CD4-positive, alpha-beta T cell treated with Interleukin-6 at 100 ng/mL for 8 hours (primary cell): ENCODE measurements at places on chromosomes 12 and 14.

- no peak for DNase-seq
These were observed 90.8 kb downstream of the LGMN start for GRCh38 chr14:92657457-92658142.

GRCh38 chr14:105974902-105975301, 448.5 kb downstream of the TMEM121 start:
- DNase-seq, result peak; percentile 48

DNA sequence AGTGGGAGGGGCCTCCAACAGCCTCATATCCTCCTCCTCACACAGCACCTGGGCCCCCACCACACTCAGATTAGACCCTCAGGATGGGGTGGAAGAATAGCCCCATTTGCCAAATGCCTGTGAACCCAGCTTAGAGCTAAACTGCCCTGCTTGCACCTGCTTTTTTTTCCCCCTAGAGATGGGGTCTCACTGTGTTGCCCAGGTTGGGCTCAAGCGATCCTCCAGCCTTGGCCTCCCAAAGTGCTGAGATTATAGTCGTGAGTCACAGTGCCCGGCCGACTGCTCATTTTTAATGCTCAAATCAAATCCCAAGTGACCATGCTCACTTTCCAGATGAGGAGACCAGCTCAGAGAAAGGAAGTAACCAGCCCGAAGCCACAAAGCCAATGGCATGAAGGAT, 27.1 kb downstream of the TESC start:
- DNase-seq, result no peak

DNA sequence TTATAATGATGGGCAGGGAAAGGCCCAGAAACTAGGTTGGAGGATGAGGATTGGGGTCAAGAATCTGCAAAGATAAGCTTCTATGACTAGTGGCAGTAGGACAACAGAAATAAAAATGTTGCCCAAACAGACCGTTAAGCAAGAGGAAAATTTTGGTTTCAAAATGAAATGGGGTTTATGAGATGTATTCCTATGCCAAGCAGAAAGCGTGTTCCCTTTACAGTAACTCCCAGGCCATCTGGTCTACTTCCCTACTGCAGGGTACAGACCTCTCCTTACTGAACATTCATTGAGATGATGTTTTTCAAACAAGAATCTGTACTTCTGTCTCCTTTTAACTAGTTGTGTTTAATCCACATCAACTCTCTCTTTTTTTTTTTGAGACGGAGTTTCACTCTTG, 20.4 kb upstream of the TMEM229B start:
- no peak for DNase-seq

DNA sequence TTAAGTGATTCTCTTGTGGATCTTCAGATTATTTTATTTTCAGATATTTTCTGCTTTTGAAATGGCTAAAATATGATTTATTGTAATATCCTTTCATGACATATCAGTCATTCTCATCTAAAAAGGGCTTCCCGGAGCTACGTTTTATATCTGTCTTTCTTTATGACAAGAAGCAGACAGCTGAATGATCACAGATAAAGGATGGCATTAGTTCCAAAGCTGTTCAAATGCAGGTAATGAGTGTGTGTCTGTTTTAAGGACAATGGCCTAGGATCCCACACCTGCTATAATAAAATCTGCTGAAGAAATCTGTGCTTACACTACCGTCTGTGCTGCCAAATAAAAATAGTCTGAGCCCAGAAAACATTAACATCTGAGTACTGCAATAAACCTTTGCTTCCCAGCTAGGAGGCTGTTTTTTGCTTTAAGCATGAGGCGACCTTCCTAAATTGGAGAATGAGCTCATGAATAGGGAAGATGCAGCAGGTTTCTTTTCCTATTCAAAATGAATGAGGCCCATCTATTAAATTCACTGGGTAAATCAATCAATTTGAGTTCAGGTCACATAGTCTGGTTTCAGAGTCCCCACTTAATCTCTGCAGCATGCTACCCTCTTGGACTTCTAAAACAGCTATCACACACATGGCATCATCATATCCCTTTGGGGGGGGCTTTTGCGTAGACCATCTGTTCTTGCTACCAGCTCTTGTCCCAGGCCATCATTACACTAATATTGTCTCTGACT, 498.5 kb downstream of the NELL2 start:
- DNase-seq, result no peak

DNA sequence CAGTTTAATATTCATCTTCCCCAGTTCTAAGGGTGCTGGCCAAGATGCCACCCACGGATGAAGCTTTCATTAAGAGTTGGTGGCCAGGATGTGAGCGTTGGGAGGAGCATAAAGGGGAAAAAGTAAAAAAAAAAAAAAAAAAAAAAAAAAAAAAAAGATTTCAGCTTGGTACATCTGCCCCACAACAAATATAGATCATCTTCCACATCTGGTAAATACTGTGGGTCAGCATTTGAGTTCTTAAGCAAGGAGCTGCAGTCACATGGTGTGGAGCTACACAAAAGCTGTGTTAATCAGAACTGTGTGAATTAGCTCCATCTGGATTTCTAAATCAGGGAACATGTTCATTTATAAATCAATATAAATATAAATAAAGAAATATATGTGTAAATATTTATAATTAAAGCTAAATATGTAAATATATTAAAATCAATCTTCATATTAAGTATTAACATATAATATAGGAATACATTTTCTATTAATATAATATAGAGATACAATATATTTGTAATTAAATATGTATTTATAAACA, 262.3 kb downstream of the NUAK1 start:
- no peak for DNase-seq

DNA sequence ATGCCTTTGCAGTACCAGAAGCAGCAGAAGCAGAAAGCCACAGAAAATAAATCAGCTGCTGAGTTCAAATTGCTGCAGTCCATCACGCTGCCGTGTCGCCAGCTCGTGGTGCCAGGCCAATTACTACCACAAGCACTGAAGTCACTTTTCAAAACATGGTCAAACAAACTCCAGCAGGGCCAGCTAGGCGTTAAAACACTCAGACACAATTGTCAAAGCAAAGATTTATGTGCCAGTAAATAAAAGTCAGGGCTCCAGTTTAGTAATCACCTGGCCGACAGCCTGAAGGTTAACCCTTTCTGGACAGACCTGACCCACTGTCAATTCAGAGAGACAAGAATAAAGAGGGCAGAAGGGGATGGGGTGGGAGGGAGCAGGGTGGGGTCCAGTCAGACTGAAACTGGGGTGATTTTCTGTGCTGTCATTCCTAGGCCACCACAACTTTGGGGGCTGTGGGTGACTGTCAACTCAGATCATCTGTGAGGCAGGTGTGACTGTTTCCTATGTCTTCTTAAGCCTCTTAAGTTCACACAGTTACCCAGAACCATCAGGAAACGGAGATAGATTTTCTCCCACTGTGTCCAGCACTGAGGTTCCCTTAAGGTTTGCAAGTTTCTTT, 109.8 kb upstream of the FUT8 start:
- no peak for DNase-seq

- DNase-seq, result no peak
These were observed 4.5 kb downstream of the KRT8 start for GRCh38 chr12:52900166-52900895.

- DNase-seq, result no peak
These were observed 15.0 kb downstream of the COQ5 start for GRCh38 chr12:120514002-120514401.

- no peak for DNase-seq
These were observed at the start of gene GRIN2B for GRCh38 chr12:13981296-13981962. Gene GRIN2B (minus strand): TSS chr12:13981602. CDS start chr12:13866208, 115,394 bp downstream.

GRCh38 chr12:58487678-58488161, 432.6 kb downstream of the LRIG3 start:
- no peak for DNase-seq

GRCh38 chr12:111412007-111412829, 6.5 kb downstream of the SH2B3 start:
- DNase-seq, result no peak

GRCh38 chr12:76455582-76456345, 103.8 kb downstream of the OSBPL8 start:
- peak; percentile 55 for DNase-seq

GRCh38 chr14:56659964-56660551, 80.5 kb downstream of the TMEM260 start:
- DNase-seq, result no peak

- DNase-seq, result no peak
These were observed 4.1 kb downstream of the PLXNC1 start for GRCh38 chr12:94152292-94153078.

DNA sequence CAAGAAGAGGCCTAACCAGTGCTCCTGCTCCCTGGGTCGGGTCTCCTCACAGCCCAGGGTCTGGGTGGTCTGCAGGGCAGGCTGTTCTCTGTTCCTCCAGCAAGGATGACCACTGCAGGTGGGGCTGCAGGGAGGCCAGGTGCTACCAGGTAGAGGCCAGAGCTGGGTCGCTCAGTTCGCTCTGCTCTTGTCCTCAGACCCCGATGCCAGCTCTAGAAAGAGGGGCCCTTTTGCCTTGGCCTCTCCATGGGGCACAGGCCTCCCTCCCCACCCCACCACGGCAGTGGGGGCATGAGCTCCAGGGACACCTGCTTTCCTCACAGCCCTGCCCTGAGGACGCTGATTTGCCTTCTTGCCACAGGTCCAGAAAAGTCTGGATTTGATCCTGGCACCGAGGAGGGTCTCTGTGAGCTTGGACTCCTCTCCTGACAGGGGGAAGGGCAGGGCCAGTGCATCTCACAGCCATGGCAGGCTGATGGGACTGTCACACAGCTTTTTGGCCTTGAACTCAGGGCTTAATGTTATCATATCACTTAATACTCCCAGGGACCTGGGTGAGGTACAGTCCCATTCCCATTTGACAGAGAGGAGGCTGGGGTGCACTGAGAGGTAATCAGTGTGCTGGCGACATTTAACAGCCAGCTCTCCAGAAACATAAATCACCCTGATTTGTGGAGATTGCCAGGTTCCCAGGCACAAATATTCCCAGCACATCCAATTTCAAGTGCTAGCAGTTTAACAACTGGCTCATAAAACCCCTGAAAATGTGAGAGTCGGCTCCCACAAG, 273.0 kb upstream of the SFSWAP start:
- DNase-seq, result no peak

- DNase-seq, result no peak
These were observed 14.8 kb downstream of the GRIP1 start for GRCh38 chr12:66664076-66664475.

GRCh38 chr12:28459481-28459880, 269.2 kb downstream of the CCDC91 start:
- no peak for DNase-seq

GRCh38 chr12:79162147-79162772, 297.7 kb downstream of the SYT1 start:
- no peak for DNase-seq

- DNase-seq, result no peak
These were observed 9.4 kb downstream of the KRT80 start for GRCh38 chr12:52182384-52182783.

DNA sequence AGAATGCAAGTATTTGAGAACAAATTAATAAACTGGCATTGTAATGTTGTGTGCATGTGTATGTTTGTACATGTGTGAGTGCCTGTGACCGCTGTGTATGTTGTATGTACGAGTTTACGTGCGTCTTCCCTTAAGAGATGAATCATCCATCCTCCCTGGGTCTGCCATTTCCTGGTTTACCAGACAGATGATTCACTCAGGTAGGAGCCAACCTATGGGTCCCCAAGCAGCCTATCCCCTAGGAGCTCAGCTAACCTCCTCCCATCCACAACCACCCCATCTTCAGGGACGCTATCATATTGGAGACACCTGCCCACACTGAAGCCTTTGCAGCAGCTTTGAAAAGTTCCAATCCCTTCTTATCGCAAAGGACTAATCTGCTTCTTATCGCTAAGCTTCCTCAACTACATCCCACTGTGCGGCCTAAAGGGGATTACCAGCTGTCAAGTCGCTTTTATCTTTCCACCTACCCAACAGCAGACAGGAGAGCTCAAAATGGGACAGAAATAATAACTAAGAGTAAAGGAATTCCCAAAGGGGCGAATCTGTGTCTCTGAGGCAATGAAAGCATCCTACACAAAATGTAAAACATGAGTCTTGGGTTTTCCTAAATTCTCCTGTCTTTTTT, 81.5 kb upstream of the TMCC3 start:
- DNase-seq, result no peak

DNA sequence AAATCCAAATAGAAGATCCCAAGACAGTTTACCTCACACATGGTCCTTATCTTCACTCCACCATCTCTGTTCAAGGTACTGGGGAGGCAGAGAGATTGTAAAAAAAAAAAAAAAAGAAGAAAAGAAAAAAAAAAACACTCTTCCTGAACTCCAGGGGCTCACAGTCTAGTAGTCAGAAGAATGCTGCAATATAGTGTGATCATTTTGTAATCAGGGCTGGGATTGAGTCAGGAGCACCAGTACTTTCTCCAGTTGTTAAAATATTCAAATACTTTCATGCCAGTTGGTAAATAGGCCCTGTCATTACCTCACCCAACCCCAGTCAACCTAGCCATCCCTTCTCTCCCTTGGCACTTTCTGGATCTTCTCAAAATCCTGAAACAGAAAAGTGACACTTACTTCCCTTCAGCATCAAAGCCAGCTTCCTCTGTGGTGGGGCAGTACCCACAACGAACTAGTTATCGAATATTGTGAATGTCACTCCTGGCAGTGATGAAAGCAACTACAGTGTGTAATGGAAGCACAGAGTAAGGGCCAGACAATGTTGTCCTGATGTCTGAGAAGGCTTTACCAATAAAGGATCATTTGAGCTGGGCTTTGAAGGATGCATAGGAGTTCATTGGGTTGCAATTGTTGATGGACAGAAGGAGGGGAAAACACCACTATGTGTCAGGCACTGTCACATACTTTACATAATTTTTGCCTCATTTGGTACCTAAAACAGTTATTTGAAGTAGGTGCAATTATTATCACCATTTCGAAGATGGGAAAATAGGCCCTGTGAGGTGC, 44.3 kb upstream of the HSPB8 start:
- no peak for DNase-seq

DNA sequence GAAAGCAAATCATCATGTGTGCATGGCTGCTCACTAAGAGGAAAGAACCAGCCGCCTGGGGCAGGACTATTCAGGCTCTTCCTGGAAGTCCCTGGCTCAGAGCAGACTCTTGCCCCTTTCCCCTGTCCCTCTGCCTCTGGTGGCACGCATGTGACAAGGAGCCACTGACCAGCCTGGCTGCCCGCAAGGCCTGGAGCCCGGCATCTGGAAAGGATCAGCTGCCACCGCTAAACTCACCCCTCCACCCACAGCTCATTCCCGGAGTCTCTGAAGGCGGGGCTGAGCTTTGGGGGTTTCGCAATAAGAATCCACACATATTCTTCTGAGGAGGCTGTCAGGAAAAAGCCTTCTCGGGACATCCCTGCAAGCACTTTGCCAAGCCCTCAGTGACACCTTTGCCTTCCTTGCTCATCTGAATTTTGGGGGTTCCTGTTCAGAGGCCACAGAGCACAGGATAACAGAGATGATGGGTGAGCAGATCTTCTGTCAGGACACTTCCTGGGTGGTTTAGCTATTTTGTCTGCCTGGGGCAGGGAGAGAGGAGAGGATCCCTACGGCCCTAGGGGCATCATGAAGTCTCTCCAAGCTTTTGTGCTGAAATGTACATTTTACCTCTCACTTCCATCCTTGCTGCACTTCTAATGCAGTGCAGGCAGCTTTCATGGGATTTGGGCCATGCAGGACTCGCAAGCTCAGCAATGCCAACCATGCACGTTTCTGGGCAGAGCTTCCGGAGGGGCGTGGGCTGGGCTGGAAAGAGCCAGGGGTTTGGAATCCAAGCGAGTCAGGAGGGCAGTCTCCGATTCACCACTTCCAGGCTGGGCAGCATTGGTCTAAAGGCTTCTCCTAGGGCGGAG, 124.8 kb upstream of the MAP1LC3B2 start:
- no peak for DNase-seq

GRCh38 chr12:112843287-112843686, 51.7 kb downstream of the RPH3A start:
- DNase-seq, result no peak
